Kidney tubule cell (primary cell): ENCODE measurements at places on chromosomes 5 and 9.
A peak's percentile ranks its signal among the peaks of the same experiment; 100 is the strongest.

DNA sequence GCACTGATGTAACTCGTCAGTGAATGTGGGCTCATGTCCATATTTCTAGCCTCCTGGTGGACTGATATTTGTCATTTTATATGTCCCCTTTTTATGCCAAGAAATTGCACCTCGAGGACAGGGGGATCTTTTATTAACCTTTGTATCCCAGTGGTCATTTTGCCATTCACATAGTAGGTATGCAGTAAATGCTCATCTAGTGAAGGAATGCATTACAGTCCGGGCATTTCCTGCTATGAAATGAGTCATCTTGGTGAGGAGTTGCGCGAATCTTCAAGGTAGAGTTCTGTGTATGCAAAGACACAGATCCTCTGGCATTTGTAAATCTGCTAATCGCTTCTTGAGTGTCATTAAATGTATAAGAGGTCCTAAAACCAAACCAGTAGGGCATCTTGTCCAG lies 755.5 kb upstream of the ADAMTS16 start:
- DNase-seq = peak; percentile 8

DNA sequence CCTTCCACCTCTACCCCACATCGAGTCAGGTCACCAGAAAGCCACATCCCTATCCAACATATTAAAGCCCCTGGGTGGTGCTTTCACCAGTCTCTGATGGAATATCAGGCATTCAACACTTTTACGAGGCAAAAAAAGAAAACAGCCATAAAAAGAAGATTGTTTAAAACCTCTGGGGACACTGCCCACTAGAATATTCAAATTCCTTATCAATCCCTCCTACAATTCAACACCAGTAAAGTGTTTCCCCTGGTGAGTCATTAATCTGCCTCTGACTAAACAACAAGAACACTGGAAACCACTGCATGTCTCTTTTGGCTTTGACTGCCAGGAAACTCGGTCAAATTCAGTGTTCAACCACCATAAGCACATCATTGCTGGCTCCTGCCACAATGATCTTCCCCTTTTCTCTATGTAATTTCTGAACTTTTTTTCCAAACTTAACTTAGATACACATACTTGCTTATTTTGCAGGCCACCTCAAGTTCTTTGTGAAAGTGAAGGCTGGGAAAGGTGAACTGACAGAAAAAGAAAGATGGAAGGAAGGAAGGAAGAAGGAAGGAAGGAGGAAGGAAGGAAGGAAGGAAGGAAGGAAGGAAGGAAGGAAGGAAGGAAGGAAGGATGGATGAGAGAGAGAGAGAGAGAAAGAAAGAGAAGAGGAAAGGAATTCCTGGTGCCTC lies 105.3 kb downstream of the PAX5 start:
- peak; percentile 70 for DNase-seq

DNA sequence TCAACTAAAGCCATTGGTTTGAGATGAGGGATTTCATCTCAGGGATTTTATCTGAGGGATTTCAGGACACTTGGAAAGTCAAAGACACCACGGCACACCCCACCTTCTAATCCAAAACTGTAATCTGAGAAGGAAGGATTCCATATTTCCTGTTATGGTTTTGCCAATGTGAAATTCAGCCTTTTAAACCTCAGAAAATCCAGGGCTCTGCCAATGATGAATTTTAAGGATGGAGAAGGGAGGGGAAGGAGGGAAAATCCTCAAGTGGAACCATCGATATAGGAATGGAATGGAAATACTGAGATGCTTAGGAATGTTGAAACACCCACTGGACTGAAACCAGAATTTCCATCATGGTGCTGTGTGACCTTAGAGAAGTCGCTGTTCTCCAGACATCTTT lies 5.3 kb downstream of the C1QTNF3 start:
- no peak for DNase-seq

- no peak for DNase-seq
Observed at GRCh38 chr5:32136342-32136741, 37.8 kb downstream of the GOLPH3 start.

- no peak for DNase-seq
Observed at GRCh38 chr5:160324886-160325285, 12.5 kb upstream of the CCNJL start.

DNA sequence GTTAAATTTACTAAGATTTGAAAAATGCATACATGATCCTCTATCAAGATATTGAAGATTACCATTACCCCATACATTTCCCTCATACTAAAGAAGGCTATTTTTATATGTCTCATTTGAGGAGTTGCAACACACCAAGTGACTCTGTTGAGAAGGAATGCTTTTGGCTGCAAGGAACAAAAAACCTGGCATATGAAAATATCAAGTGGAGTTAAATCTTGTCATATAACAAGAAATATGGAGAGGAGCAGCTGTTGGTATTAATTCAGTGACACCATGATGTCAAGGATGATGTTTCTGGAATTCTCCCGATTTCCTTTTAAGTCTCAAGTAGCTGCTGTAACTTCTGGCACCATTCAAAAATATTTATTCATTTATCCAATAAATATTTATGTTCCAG lies 193.8 kb downstream of the CSNK1G3 start:
- DNase-seq = no peak

GRCh38 chr5:22431406-22431805 lies 421.7 kb downstream of the CDH12 start:
- no peak for DNase-seq

GRCh38 chr9:121751686-121752445 lies 100.4 kb downstream of the DAB2IP start:
- DNase-seq = no peak

DNA sequence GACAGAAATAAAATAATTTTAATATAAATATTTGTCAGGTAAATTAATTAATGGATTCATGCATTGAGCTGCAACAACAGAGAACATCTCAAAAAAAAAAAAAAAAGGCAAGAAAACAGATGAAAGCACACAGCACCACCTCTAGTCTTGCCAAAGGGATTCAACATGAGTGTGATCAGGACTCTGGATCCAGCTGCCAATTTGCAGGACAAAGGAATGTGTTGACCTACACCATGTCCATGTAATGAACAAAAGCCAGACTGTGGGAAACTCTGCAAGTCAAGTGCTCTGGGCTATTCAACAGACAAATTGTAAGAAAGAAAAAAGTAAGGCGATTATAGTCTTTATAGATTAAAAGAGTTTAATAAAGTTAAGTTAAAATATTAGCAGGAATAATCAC lies 769.3 kb downstream of the TLR4 start:
- DNase-seq = no peak

- DNase-seq = no peak
Observed at GRCh38 chr9:136789523-136789937, 1.6 kb upstream of the TMEM141 start.
